ENCODE measurements at places on chromosomes 4 and X.

- DNase-seq = no peak
Observed at GRCh38 chr4:124481123-124481522, 231.4 kb downstream of the ANKRD50 start.

- DNase-seq = no peak
Observed at GRCh38 chr4:39114436-39114835, 52.4 kb downstream of the KLHL5 start.

GRCh38 chr4:93409035-93409434, 419.5 kb upstream of the ATOH1 start:
- DNase-seq = no peak

DNA sequence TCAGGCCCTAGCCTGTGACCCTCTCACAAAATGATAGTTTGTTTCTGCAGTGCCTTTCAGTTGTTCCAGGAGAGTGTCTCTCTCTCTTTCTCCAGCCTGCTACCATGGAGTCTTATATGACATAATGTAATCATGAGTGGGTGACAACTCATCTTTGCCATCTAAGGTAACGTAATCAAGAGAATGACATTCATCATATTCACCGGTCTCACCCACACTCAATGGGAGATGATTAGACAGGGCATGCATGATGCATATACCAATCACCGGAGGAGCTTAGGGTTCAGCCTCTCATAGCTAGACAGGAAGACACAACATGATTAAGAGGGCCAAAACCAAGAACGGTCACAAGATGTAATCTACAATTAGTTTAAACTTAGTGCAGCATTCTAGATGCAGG, 97.1 kb upstream of the FAM9B start:
- no peak for DNase-seq

- DNase-seq = no peak
Observed at GRCh38 chrX:16826207-16826606, 39.9 kb downstream of the TXLNG start.

DNA sequence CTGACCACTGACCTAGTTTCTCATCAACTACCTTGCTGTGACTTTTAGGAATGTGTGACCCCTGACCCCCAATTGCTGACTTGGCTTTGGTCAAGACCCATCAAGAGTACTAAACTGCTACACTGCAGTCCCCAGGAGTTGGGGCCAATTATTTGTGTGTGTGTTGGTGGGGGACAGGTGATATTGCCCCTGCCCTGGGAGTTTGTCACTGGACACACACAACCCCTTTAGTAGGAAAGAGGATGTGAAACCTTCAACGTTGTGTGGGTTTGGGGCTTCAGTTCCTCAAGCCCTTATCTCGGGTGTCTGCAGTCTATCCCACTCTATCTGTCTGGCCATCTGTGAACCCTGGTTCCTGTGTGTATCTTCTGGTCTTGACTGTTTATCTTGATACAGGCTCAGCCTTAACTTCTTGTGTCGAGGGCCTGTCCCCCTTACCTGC, 6.5 kb downstream of the SASH3 start:
- DNase-seq = no peak

DNA sequence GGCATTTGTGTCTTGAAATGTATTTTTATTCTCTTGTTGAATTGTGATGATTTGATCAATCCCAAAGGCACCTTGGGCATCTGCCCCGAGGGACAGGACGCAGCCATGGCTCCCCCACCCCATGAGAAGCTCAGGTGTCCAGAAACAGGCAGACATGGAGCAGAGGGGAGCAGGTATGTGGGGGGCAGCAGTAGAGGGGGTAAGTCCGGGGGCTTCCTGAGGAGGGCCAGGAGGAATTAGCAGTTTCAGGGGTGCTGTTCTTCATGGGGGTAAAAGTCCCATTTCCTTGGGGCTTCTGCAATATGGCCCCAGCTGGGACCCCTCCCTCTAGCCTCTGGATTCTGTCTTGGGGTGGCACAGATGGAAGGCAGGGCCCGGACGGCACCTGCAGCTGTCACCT, 67.0 kb upstream of the HMX1 start:
- no peak for DNase-seq

DNA sequence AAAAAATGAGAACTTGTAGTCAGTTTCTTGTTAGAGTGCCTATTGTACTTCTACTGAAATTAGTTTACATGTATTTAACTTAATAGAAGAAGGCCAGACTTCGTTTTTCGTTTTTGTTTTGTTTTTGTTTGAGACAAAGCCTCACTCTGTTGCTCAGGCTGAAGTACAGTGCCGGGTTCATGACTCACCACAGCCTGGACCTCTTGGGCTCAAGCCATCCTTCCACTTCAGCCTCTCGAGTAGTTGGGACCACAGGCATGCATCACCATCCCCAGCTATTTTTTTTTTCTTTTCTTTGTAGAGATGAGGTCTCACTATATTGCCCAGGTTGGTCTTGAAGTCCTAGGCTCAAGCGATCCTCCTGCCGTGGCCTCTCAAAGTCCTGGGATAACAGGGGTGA, 793.9 kb downstream of the ADGRL3 start:
- no peak for DNase-seq

- no peak for DNase-seq
Observed at GRCh38 chrX:41630091-41630490, 58.7 kb upstream of the GPR34 start.

- no peak for DNase-seq
Observed at GRCh38 chr4:1276984-1277383, 12.7 kb upstream of the MAEA start.

DNA sequence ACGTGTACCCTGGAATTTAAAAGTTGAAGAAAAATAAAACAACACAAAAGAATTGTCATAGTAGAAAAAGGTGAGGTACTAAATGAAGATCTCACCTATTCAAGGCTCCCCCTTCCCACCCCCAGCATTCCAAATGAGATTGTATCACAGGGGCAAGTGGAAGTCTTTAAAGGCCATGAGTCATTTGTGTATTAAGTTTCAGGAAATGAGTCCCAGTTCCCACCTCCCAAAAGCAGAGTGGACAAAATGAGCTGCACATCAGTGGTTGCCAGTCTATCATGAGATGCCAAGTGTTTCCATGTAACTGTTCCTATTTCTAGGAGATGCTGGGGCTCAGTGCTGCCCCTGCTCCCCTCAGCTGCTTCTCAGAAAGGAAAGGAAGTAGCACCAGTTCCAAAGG, 20.1 kb downstream of the ARHGEF9 start:
- no peak for DNase-seq

GRCh38 chrX:9627922-9628321, 137.7 kb downstream of the GPR143 start:
- no peak for DNase-seq

GRCh38 chrX:55488006-55488592, 1.5 kb downstream of the USP51 start:
- DNase-seq = no peak

DNA sequence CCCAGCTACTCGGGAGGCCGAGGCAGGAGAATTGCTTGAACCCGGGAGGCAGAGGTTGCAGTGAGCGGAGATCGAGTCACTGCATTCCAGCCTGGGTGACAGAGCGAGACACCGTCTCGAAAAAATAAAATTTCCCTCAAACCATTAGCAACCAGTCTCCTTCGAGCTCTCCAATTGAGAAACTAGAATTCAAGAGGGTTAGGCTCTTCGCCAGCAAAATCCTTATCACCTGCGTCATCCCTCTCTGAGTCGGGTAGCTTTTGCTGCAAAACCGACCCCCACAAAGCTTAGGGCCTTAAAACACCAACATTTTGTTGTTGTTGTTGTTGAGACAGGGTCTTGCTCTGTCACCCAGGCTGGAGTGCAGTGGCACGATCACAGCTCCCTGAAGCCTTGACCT, 75.1 kb upstream of the DDX3X start:
- no peak for DNase-seq

DNA sequence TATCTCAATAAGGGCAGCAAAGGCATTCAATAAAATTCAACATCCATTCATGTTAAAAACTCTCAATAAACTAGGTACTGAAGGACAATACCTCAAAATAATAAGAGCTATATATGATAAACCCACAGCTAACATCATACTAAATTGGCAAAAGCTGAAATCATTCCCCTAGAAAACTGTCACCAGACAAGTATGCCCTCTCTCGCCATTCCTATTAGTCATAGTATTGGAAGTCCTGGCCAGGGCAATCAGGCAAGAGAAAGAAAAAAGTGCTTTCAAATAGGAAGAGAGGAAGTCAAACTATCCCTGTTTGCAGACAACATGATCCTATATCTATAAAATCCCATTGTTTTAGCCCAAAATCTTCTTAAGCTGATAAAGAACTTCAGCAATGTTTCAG, 116.8 kb downstream of the TENT5D start:
- DNase-seq = no peak

DNA sequence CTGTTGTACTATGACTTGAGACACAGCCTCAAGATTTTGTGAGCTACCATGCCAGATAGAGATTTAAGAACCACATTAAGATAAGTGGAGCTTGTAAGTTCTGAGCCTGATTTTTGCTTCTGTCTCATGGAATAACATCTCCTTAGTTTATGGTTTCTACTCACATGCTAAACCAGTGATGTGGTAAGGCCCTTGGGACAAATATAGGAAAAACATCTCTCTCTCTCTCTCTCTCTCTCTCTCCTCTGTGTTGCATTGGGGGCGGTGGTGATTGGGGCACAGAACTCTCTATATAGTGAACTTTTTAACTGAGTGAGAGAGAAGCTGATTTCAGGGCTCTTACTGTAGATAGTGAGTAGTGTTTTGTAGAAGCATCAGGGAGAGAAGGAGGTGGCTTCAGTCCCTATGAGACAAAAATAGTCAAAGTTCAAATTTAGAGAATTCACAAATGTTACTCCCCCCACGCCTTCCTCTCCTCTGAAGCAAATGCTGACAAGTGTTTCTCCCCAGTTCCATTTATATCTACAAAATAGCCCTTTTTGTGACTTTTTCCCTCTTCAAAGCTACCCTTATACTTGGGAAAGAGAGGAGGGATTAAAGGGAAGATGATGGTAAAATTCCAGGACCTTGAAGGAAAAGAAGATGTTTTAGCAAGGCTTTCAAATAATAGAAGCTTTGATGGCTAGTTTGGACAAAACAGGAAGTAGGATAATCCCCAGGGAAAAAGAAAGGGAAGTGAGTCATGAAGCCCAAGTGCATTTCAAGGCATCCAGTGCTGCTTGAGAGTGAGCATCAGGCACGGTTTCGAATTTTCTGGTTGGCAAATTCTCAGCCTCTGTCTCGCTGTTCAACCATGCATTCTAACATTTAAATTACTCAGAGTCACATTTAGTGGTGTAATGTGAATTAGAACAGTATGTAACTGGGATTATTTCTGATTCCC, 134.3 kb upstream of the AP1S2 start:
- DNase-seq = no peak

DNA sequence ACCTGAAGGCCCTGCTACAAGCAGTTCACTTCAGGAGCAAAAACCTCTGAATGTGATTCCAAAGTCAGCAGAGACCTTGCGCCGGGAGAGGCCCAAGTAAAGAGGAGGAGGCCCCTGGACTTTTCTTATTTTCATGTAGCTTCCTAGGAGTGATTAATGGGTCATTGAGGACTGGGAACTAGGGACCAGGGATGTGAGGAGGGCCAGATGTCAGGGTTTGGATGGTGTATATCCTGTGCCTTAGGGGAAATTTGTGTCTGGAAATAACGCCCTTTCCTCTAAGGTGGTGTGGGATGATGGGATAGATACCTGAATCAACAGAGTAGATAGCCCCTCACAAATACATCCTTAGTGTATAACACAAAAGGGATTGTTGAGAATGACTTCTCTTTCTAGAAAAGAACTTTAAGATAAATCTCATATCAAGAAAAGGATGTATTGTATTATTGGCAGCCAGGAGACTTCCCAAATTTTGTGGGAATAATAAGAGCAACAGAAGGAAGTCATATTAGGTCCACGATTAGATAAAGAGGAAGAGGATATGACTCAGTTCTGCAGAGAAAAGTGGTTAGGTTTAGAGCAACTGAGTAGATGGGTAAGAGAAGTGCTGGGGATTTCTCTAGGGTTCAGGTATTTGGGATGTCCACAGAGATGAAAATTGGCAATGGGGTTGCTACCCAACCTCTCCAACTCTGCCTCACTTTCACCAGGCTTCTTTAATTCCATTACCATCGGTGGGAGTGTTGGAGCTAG, 1.1 kb downstream of the ITGB1BP2 start:
- DNase-seq = no peak

GRCh38 chr4:114870987-114871386, 242.4 kb downstream of the NDST4 start:
- DNase-seq = no peak

- DNase-seq = peak; percentile 72
Observed at GRCh38 chr4:139735381-139736273, 70.0 kb downstream of the MGST2 start.

DNA sequence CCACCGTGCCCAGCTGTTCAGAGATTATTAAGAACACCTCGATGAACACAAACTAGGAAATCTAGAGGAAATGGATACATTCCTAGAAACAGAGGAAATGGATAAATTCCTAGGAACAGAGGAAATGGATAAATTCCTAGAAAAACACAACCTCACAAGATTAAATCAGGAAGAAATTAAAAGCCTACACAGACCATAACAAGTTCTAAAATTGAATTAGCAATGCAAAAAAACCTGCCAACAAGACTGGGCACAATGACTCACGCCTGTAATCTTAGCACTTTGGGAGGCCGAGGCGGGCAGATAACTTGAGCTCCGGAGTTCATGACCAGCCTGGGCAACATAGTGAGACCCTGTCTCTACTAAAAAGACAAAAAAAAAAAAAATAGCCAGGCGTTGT, 13.1 kb upstream of the IDS start:
- DNase-seq = no peak

GRCh38 chr4:177242651-177243286, 66.9 kb upstream of the NEIL3 start:
- no peak for DNase-seq

- no peak for DNase-seq
Observed at GRCh38 chr4:147754037-147754445, 22.2 kb downstream of the ARHGAP10 start.

- DNase-seq = no peak
Observed at GRCh38 chrX:100072336-100072735, 337.7 kb downstream of the PCDH19 start.

DNA sequence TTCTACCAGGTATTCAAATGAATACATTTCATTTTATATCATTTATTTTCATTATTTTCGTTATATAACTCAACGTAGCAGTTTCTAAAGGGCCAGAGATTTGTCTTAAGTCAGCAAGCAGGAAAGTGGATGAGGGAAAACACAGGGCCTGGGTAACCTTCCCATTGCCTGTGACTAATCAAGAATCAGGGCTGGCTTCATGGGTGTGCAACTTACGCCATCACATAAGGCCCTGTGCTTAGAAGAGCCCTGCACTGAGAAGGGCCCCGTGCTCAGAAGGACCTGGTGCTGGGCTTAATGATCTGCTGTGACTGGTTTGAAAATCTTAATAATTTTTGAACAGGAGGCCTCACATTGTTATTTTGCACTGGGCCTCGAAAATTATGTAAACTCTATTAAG, 65.4 kb upstream of the FAM9C start:
- no peak for DNase-seq

- no peak for DNase-seq
Observed at GRCh38 chr4:109232681-109233080, 69.8 kb downstream of the COL25A1 start.

All from NCI-H1436 (cell line).